GM12892 (cell line): ENCODE measurements at places on chromosomes 7 and 10.

DNA sequence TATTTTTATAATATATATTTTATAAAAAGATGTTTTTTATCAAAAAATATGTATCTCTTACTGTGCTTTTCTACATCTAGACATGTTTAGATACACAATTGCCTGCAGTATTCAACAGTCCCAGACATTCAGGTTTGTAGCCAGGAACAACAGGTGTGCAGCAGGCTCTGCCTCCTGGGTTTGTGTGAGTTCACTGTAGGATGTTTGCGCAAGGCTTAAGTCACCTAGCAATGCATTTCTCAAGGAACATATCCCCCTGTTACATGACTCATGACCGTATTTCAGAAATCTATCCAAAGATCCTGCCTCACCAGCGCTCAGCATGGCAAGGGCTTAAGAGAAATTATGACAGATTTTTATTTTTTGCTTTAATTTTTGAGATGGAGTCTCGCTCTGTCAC lies 41.5 kb downstream of the PITRM1 start:
- no peak for DNase-seq

DNA sequence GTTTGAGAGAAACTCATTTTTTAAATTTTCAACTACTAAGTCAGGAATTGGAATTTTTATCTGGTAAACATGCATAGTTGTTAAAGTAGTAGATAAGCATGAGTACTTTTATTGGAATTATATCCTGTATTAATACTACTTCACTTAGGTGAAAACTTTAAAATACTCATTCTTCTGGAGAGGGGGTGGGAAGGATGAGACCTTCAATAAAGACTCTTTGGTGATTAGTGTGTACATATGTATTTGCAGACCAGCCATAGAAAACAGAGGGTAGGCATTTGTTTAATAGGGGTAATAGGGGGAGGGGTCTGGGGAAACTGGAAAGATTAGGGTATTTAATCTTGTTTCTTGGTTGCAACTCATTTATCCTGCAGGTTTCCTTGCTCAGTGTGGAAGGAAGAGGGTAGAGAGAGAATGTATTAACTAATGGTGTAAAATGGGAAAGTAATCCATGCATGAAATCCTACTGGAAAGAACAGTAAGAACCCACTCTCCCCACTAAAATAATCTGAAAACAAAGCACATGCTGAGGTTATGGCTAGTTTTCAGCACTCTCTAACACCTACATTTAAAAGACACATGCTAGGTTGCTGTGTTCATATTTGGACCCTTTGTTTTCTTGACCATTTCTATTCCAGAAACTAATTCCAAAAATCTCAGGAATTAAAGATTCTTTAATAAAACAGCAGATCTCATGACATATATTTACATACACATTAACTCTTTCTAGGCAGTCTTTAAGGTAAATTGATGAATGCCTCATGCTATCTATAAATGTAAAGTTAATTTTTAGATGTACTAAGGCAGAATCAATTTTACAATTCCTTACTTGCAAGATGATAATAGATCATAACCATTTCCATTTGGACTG lies 6.2 kb upstream of the IGF2BP3 start:
- DNase-seq: no peak

DNA sequence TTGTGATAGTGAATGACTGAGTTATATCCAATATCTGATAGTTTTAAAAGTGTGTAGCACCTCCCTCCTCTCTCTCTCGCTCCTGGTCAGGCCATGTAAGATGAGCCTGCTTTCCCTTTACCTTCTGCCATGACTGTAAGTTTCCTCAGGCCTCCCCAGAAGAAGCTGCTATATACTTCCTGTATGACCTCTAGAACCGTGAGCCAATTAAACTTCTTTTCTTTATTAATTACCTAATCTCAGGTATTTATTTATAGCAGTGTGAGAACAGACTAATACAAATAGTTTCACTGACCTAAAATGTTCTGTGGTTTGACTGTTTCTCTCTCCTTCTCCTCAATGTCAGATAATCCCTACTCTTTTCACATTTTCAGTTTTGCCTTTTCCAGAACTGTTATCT lies 321.3 kb upstream of the MBL2 start:
- no peak for DNase-seq

DNA sequence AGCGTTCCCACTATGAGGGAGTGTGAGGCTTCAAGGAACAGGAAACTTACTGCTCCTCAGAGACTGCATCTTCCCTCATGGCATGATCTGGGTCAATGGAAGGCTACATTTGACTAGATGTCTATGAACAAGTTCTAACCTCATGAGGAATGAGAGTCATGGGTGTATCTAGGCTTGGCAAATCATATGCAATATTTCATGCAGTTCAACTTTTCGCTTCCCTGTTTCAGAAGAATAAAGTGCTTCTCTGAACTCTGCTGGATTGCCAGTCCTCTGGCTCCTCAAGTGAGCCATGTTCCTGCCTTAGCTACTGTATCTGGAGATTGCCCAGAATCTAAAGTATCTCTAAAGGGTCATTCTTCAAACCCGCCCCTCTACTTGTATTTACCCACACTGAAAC lies 54.3 kb upstream of the SEMA3A start:
- DNase-seq: no peak

GRCh38 chr7:120332433-120332832 lies 59.5 kb downstream of the KCND2 start:
- DNase-seq: no peak

DNA sequence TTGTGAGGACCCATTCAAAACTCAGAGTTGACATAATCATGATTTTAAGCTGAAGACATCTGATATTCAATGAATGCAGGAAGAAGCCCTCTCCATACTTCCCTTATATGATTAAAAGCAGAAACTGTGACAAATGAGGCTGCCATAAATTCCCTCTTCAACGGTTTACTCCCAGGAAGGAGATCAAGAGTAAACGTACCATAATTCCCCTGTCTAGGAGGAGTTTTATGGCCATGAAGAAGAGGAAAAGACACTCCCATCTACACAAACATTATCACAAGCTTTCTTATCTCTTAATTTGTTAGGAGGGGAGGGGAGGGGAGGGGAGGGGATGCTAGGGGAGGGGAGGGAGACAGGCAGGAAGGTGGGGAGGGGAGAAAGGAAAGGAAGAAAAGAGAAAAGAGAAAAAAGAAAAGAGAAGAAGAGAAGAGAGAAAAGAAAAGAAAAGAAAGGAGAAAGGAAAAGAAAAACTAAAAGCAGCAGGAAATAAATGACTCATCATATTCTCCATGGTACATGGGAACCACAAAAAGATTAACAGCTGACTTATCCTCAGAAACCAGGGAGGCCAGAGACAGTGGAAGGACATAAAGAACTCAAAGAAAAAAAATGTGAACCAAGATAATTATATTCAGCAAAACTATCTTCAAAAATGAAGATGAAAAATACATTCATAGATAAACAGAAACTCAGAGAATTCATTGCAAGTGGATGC lies 121.6 kb downstream of the ALOX5 start:
- DNase-seq: no peak

GRCh38 chr7:45563941-45564461 lies 10.2 kb upstream of the ADCY1 start:
- DNase-seq: no peak

GRCh38 chr10:31820096-31820495 lies 108.5 kb downstream of the ARHGAP12 start:
- no peak for DNase-seq
